ENCODE measurements at places on chromosomes 3 and 15. TPM values are rescaled to one million over a fixed set of nuclear protein-coding genes. Genes with fewer than 3 reads are reported as not detected.

The CCDC51 gene
- 10.2 TPM for polyA plus RNA-seq

The ARPP21 gene
- not detected for polyA plus RNA-seq

The TRANK1 gene
- 29.6 TPM for polyA plus RNA-seq

The SLC2A2 gene
- polyA plus RNA-seq = not detected

The ALPK3 gene
- not detected for polyA plus RNA-seq

The SLC9A9 gene
- 15.3 TPM for polyA plus RNA-seq

The TCTA gene
- 42.2 TPM for polyA plus RNA-seq

The SHC4 gene
- not detected for polyA plus RNA-seq

The LCTL gene
- not detected for polyA plus RNA-seq

The ARNT2 gene
- polyA plus RNA-seq = not detected

The KCNAB1 gene
- polyA plus RNA-seq = 0.17 TPM

The WDR49 gene
- polyA plus RNA-seq = not detected

The KIF9 gene
- 2.3 TPM for polyA plus RNA-seq

DNA sequence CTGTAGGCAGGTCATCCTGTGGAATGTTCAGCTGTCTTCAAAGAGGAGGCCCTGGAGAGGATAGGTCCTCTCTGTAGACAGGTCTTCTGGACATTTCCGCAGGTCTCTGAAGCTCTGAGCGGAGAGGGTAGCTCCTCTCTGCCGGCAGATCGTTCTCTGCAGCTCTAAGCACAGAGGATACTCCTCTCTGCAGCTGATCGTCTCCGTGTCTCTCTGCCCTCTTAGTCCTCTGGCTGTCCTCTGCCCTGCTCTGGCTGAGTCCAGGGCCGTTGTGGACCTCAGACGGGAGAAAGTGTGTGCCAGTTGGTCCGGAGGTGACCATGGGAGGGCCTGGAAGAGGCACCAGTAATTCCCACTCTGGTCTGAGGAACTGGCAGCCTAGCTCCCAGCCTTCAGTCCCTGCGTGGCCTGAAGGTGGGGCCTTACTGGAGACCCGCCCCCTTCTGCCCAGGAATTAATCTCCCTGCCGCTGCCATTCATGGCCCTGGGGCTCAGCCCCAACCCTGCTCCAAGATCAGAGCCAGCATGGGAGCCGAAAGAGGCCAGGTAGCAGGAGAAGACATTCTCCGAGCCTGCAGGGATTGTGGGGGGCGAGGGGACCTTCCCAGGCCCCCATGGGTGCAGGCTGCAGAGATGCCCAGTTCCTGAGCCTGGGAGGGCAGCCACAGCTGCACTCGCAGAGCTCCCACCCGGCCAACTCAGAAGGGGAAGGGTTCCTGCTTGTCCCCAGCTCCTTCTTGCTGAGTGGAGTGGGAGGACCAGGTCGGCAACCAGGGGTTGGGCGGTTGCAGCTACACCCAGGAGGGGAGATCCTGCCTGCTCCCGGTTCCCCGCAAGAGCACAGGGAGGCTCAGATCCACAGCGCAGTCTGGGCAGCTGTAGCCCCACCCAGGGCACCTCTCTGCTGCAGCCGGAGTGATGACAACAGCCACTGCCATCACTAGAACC is 488.7 kb downstream of the RSL24D1 start:
- no peak for DNase-seq

- no peak for DNase-seq
Measured at GRCh38 chr3:190840146-190840545, 22.3 kb downstream of the GMNC start.

DNA sequence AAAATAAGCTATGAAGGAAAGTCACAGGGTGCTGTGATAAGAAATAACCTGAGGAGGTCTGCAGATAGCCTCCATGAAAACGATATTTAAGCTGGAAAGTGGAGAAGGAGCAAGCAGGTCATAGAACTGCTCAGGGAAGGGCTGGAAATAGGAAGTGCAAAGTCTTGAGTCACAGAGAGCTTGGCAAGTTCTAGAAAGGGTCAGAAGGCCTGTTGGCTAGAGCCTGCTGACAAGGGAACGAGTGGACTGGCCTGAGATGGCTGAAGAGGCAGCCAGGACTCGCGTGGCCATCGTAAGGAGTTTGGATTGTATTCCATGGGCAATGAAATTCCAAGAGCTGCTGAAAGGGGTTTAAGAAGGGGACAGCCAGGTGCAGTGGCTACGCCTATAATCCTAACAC is 64.7 kb upstream of the IL12A start:
- no peak for DNase-seq

DNA sequence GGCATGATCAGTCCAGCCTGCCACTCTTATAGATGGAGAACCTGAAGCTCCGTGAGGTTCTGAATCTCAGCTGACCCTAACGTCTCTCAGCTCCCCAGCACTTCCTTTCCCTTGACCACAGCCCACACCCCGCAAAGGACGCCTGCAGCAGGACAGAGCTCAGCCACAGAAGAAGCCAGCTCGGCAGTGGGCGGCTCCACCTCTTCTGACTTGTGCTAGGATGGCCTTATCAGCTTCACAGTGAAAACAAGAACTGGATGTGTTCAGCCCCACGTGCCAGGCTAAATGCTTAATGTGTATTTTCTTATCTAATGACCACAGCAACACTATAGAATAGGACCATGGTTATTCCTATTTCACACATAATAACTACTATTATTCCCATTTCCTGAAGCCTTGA is 127.6 kb downstream of the ARNT2 start:
- no peak for DNase-seq

GRCh38 chr3:135994708-135995337 is 29.3 kb downstream of the PPP2R3A start:
- no peak for DNase-seq

DNA sequence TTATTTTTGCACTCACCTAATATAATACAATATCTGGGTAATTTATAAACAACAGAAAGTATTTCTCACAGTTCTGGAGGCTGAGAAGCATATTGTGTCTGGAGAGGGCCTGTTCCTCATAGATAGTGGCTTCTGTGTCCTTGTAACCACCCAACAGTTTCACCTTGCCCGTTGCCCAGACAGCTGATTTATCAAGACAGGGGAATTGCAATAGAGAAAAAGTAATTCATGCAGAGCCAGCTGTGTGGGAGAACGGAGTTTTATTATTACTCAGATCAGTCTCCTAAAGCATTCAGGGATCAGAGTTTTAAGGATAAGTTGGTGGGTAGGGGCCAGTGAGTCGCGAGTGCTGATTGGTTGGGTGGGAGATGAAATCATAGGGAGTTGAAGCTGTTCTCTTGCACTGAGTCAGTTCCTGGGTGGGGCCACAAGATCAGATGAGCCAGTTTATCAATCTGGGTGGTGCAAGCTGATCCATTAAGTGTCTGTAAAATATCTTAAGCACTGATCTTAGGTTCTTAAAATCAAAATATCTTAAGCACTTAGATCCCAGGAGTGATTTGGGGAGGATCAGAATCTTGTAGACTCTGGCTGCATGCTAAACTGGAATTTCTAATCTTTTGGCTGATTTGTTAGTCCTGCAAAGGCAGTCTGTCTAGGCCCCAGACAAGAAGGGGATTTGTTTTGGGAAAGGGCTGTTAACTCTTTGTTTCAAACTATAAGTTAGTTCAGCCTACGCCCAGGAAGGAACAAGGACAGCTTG is 33.9 kb upstream of the C15orf39 start:
- DNase-seq = no peak

DNA sequence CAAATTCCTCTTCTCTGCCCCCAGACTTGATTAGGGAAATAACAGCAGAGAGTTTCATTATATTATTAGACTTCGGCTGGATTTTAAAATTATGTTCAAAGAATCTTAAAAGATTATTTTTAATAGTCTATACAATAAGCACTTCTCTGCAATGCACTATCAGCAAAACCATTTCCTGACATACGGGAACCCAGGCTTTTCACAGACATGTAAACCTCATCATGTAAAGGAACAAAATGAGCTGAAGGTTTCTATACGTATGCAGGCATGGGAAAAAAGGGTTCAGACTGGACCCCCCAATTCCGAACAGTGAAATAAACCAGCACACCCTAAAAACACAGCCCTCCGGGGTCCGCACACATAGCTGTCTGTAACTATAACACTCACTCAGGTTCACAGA is 77.5 kb upstream of the LMOD3 start:
- DNase-seq = no peak

DNA sequence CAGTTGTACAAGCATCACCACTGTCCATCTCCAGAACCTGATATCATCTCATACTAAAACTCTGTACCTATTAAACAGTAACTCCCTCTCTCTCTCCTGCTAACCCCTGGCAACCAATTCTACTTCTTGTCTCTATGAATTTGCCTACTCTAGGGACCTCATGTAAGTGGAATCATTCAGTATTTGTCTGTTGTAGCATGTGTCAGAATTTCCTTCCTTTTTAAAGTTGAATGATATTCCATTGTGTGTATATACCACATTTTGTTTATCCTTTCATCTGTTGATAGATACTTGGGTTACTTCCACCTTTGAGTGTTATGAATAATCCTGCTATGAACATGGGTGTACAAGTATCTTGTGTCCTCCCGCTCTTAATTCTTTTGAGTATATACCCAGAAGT is 16.6 kb downstream of the ZNF592 start:
- DNase-seq = no peak

DNA sequence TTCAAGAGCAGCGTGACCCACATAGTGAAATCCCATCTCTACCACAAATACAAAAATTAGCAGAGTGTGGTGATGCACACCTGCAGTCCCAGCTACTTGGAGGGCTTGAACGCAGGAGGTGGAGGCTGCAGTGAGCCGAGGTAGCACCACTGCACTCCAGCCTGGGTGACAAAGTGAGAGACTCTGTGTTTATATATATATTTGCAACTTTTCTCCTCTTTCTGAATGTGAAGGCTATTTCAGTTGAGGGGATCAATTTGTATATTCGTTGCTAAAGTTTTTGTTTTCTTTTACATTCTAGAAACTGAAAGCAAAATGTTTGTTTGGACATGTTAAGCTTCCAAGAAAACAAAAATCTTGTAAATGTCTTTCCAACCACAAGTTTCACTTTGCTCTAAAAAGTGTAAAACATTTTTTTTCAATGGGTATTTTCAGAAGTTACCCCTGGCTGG is 29.8 kb upstream of the FAM98B start:
- DNase-seq = no peak

GRCh38 chr3:149845570-149846244 is 32.7 kb downstream of the RNF13 start:
- DNase-seq = no peak

GRCh38 chr3:66154444-66154861 is 66.3 kb upstream of the SLC25A26 start:
- no peak for DNase-seq

GRCh38 chr15:93347986-93348385 is 259.0 kb upstream of the RGMA start:
- DNase-seq = no peak

DNA sequence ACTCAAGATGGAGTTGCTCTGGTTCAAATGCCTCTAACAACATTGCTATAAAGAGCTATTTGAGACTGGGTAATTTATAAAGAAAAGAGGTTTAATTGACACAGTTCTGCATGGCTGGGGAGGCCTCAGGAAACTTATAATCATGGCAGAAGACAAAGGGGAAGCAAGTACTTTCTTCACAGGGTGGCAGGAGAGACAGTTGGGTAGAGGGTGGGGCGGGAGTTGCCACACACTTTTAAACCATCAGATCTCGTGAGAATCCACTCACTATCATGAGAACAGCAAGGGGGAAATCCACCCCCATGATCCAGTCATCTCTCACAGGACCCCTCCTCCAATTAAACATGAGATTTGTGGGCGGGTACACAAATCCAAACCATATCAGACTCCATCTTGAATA is 30.7 kb downstream of the MAP2K5 start:
- DNase-seq = no peak

GRCh38 chr3:46755646-46756045 is 38.0 kb upstream of the PRSS50 start:
- no peak for DNase-seq

DNA sequence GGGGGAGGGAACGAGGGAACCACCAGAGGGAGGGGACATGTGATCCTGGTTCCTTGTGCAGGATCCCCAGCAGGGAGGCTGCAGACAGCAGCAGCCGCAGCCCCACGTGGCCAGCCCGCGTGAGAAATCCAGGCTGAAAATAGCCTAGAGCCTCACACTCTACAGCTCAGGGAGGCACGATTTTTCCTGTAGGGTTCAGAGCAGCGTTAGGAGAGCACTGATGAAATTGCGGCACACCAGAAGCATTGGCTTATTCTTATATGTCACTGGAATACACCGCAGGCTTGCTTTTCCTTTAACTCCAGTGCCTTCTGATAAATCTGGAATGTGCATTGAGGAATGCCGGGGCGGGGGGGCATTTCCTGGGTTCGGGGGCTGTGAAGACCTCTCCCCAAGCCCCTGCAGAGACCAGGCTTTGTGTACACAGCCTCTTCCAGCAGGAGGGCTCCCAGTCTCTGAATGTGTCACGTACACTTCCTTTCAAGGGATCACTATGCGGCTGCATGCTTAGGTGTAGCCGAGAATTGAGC is 193.0 kb downstream of the ATP10A start:
- DNase-seq = no peak

GRCh38 chr3:132507657-132508056 is 89.4 kb upstream of the ACKR4 start:
- DNase-seq = no peak

DNA sequence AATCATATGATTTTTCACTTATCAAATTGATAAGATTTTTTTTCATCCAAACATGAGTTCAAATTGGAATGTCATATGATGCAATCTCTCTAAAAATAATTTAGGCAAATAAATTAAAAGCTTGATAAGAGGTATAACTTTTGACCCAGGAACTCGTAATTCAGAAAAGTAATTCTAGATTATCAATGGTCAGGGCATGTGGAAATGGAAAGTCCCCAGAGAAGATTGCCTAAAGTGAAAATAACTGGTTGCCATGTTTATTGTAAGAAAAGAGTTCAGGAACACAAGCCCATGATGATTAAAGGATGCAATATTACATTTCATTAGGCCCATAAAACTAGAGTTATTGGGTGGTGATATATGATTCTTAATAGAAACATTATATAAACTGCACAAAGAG is 1514.8 kb downstream of the SI start:
- DNase-seq = no peak

DNA sequence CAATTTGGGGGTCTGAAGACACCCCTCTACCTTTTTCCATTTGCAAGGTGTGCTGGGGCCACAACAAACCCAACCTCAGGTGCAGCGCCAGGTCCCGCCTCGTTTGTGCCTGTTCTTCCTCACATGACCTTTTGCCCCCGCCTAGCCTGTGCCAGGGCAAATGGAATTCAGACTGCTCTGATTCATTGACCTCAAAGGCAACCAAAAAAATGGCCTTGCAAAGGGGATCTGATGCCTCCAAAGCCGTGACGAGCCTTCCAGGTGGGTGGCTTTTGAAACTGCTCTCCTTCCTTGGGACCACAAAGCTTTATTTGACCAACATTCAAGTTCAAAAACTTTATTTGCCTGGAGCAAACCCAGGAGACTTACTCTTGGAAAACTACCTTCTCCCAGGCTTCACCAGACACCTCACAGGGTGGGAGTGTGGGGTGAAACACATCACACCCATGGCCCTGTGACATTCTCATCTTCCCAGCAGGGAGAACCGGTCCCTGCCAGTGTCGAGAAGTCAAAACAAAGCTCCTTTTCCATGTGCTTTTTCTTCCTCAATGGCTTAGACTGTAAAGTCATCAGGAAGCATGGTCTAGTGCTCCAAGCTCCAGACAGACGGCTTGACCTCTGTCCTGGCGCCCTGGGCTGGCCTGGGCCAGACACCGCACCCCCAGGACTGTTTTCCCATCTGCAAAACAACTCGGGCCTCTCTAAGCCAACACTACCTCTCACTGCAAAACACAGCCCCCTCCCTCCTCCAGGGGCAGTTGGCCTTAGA is 103.9 kb upstream of the HES1 start:
- no peak for DNase-seq

GRCh38 chr15:43465100-43465499 is 27.9 kb downstream of the TP53BP1 start:
- DNase-seq = no peak

- DNase-seq = no peak
Measured at GRCh38 chr15:93235926-93236780, 147.1 kb upstream of the RGMA start.
